ENCODE measurements at places on chromosomes 2 and 18.

DNA sequence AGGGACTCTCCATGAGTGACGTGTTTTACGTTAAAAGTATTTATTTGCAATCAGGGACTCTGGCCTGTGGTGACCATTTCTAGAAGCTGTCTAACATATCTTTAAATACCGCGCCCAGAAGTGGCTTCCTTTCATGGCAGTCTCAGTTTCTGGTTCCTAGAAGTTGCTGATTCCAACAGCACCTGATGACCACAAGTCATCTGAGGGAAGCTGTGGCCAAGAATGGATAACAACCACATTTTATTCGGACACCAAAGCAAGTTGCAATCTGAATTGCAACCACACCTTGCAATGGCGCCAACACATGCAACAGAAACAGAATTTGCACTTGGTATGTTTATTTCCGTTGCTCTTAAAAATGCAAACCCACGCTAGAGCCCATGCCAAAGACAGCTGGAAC lies 33.1 kb downstream of the MEX3C start:
- no peak for DNase-seq

DNA sequence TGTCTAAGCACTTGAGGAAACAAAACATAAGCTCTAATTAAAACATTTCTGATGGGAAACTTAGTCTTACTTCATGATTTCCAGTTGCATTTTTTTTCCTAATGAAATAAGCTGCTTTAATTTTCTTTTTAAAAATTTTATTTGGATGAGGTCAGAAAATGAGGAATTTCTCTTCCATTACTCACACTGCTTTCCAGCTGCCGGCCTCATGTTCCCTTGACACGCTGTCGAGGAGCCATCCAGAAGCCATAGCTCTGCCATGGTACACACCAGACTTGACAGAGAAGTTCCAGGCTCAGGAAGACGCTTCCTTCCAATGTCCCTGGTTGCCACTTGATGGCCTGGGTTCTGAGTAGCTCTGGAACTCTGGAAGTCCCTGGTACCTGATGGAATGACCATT lies 12.1 kb upstream of the MAPRE2 start:
- DNase-seq, result peak; percentile 50

DNA sequence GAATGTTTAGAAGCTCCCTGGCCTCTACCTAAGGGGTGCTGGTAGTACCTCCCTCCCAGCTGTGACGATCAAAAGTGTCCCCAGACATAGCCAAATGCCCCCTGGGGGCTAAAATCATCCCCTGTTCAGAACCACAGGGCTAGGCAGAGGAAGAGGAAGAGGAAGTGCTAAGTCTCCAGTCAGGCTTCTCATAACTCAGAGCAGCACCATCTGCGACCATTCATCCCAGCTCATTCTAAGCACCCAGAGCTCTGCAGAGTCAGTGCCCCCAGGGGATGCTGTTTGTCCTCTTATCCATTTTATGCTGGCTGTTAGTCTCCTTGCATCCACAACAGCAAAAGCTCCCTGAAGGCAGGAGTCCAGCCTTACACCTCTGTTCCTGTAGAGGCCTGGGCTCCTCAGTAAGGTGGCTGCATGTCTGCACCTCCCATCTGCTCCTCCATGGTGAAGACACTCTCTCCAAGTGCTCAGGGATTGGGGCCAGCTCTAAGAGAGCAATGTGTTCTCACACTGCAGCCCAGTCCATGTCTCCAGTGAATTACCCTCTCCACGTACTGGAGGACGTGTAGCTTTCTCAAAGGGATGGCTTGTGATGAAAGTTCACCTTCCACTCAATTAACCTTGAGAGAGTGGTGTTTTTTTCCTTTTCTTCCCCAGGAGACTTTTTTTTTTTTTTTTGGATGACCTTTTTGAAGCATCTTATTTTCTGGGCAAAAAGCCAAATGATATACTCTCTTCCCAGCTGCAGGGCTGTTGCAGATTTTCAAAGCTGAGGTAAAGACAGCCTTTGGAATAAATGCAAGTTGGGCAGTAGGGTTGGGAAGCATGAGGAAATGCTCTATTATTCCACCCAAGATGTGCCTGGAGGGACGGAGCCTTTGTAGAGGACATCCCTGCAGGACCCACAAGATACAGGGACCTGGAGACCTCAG lies 158.9 kb upstream of the SLC14A2 start:
- no peak for DNase-seq

DNA sequence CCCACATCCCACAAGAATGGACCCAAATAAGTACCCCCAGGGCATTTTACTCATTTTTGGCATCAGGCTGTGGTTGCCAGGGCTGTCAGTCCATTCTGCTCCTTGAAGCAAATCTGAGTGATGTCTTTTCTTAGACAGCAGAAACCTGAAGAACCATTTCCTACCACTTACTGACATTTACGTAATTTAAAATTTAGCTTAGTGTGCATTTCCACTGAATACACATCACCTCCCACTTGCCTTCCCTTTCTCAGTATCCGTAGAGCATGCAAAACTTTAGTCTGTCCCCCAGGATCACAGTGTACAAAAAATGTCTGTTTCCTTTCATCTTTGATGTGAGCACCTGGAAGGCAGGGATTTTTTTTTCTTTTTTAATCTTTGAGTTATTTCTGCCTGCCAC lies 130.3 kb downstream of the XIRP2 start:
- no peak for DNase-seq

- no peak for DNase-seq
These were observed 43.7 kb upstream of the NAT8 start for GRCh38 chr2:73685764-73686438.

- DNase-seq, result peak; percentile 63
These were observed 21.0 kb upstream of the PTMA start for GRCh38 chr2:231687133-231687852.

DNA sequence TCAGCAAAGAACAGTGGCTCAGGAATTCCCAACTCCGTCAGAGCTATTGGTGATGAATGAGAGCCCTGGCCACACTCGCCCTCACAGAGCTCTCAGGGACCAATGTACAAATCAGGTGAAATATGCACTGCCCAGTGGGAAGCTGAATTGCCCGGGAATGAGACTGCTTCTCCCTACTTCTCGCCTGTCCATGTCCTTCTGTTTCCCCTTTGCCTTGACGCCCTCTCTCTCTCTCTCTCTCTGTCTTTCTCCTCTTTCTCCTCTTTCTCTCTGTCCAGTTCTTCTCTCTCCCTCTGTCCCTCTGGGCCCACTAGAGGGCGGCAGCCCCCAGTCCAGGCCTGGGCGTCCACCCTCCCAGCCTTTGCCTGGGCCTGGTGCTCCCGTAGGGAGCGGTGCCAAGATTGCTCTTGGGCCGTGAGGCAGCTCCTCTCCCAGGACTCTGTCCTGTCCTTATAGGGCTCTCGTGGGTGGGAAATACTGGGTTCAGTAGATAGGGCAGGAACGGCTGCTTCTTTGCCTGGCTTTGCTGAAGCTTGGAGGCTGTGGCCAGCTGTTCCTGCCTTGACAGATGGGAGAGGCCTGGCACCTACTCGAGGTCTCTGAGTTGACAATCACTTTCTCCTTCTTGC lies 28.4 kb upstream of the PUM2 start:
- peak; percentile 80 for DNase-seq

GRCh38 chr18:69487488-69488394 lies 87.1 kb downstream of the DOK6 start:
- no peak for DNase-seq

DNA sequence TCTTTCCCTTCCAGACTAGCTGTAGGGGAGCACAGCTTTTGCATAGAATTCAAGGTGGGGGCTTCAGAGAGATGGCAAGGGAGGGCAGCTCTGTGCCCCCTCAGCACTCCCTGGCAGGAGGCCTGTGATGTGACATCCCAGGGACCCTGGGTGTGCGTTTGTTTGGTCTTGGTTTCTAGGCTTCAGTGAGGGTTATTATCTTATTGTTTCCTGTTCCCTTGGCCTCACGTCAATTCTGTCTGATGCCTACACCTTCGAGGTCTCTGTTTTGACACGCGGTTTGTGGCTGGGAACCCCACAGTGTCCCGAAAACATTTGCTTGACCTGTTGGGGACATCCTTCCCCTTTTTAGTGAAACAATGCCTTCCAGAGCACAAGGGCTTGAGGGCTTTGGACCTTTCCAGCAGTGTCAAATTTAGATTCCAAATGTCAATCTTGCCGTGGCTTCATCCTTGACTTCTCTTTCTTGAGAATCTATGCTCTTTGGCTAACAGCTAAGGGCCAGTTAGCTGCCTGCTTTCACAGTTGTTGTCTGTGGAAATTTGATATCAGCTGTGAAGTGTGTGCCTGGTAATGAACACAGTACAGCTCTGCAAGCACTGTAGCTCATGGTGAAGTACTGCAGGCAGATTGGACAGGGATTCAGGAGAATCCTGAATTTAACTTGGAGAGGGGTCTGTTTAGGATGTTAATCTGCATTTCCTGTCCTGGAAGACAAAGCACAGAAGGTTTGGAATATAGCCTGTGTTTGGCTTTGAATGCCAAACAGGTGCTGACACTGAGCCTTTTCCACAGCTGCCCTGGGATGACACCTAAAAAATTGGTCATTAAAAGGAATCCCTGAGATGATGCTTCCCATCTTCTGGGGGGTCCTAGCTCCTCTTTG lies 108.2 kb upstream of the CXCR4 start:
- DNase-seq, result no peak

GRCh38 chr2:2647141-2647541 lies 316.1 kb upstream of the MYT1L start:
- peak; percentile 15 for DNase-seq

DNA sequence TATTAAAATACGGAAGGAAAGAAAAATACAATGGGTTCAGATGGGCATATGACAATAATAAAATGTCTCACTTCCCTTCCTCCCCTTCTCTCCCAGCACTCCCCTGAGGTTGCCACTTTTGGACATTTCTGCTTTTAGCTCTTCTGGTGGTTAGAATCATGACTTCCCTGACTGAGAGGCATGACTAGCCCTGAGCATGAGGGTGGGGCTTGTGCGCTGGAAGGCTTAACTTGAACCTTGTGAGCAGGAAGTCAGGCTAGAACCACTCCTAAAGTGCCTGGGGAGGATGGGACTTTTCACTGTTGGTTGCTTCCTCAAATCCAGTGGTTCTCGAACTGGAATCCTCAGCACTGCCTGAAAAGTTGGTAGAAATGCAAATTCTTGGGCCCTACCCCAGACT lies 19.7 kb upstream of the ARHGAP25 start:
- DNase-seq, result no peak

- DNase-seq, result no peak
These were observed 162.8 kb downstream of the VAPA start for GRCh38 chr18:10076502-10077030.

DNA sequence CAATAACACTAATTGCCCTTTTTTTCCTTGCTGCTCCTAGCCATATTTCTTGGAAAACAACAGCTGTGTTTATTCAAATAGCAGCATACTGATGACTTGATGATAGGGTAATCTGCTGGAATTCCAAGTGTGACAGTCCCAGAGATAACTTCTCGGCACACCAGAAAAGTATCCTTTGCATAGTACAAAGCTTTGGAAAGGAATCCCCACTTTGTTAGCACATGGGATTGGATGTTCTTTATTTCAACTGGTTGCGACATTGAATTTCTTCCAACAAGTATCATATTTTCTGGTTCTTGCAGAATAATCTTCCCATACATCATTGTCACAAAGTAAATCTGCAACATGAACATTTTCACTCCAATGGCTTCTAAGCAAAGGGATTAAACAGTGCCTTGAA lies 445.8 kb upstream of the ACVR2A start:
- no peak for DNase-seq

DNA sequence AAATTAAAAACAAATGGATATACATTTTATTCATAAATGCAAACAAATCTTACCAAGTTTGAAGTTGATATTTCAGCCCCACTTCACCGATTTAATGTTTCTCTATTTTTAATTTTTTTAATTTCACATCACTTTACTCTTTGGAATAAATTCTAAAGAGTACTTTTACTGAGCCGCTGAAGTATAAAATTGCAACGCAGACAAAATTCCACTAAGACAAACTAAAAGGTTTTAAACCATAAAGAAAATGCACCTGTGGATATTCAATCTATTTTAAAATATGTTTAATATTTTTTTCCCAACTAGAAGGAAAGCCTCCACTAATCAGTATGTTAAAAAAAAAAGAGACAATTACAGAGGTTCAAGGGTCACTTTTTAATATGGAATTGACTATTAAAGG lies 1073.9 kb upstream of the CRIM1 start:
- DNase-seq, result no peak

GRCh38 chr2:54813584-54813983 lies 90.1 kb downstream of the EML6 start:
- no peak for DNase-seq

GRCh38 chr2:200321780-200322534 lies 15.5 kb downstream of the SPATS2L start:
- no peak for DNase-seq

GRCh38 chr18:11888726-11889125 lies 19.4 kb downstream of the MPPE1 start:
- DNase-seq, result no peak

GRCh38 chr18:37408676-37409265 lies 156.8 kb downstream of the CELF4 start:
- DNase-seq, result no peak

- DNase-seq, result no peak
These were observed 23.5 kb downstream of the HPCAL1 start for GRCh38 chr2:10326151-10326616.

Data from right forelimb (tissue), 1 donor.